ENCODE measurements at places on chromosomes 12 and 14.
A peak's percentile ranks its signal among the peaks of the same experiment; 100 is the strongest.

GRCh38 chr12:66719862-66720261 is 41.0 kb upstream of the GRIP1 start:
- no peaks in the 10 kb centered on the region for H3K36me3 ChIP-seq
- no peak overlapping the region for H3K27ac ChIP-seq
- no peak for DNase-seq

DNA sequence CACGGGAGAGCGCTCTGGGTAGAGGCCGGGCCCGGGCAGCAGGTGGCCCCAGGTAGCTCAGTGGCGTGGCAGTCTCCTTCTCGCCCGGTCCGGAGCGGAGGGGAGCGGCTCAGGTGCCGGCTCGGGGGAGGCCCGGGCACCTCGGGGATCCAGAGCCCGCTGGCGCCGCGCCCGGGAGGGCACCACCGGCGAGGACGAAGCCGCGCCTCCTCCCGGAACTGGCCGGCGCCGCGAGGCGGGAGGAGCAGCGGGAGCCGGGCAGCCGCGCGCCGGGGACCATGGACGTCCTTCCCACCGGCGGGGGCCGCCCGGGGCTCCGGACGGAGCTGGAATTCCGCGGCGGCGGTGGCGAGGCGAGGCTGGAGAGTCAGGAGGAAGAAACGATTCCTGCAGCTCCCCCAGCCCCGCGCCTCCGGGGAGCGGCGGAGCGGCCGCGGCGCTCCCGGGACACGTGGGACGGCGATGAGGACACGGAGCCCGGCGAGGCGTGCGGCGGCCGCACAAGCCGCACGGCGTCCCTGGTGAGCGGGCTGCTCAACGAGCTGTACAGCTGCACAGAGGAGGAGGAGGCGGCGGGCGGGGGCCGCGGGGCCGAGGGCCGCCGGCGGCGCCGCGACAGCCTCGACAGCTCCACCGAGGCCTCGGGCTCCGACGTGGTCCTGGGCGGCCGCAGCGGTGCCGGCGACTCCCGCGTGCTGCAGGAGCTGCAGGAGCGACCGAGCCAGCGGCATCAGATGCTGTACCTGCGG is 21.5 kb upstream of the GNS start:
- H3K4me1 ChIP-seq: peaks cover 17% of the 10 kb centered on the region
- peak overlapping the region; percentile 43 for H3K4me3 ChIP-seq
- H3K27me3 ChIP-seq: peaks cover 60% of the 10 kb centered on the region

- no peak overlapping the region for H3K4me3 ChIP-seq
- H3K27me3 ChIP-seq: no peaks in the 10 kb centered on the region
- no peak overlapping the region for H3K27ac ChIP-seq
- DNase-seq: no peak
These were observed 266.8 kb downstream of the ADAMTS20 start for GRCh38 chr12:43285159-43285598.

DNA sequence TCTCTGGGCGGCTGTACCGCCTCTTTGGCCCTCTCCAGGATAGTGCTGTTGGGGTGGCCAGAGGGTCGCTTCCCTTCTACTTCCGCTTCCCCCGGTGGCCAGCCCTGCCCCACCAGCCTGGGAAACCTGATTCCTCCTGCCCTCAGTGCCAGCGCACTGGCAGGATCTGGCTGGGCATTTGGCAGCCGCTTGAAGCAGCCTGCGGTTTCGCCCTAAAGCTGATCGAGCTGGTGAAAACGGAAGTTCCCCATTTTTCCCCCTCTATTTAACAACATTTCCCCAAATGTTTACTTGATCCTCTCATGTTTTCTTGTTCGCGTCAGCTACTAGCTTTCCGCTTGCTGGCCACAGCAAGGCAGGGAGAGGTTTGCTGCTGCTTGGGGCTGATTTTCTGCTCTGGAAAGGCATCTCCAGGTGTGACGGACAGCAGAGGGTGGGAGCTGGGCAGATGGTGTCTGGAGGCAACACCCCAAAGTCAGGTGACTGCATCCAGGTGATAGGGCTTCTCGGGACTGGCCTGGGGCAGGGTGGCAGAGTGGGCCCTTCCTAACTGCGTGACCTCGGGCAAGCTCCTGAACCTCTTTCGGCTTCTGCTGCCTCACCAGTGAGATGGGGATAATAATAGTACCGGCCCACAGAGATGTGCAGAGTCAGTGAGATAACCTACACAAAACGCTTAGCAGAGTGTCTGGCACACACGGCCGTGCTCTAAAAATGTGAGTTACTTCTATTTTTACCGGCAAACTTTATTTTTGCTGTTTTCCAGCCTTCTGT is 53.1 kb downstream of the TSPAN9 start:
- H3K27me3 ChIP-seq: peaks cover 52% of the 10 kb centered on the region
- no peak overlapping the region for H3K4me3 ChIP-seq
- no peaks in the 10 kb centered on the region for H3K36me3 ChIP-seq
- peaks cover 15% of the 10 kb centered on the region for H3K4me1 ChIP-seq

GRCh38 chr12:108832208-108832607 is 25.2 kb downstream of the SSH1 start:
- peaks cover 31% of the 10 kb centered on the region for H3K36me3 ChIP-seq
- no peak overlapping the region for H3K4me3 ChIP-seq
- peaks cover 5% of the 10 kb centered on the region for H3K4me1 ChIP-seq
- H3K27ac ChIP-seq: no peak overlapping the region

- H3K4me1 ChIP-seq: peaks cover 6% of the 10 kb centered on the region
- DNase-seq: peak; percentile 54
- no peak overlapping the region for H3K4me3 ChIP-seq
- peaks cover 79% of the 10 kb centered on the region for H3K36me3 ChIP-seq
- no peak overlapping the region for H3K27ac ChIP-seq
These were observed 14.5 kb downstream of the OAS2 start for GRCh38 chr12:112992541-112993398.

All from CD4-positive, alpha-beta T cell (primary cell).